Activated naive CD4-positive, alpha-beta T cell treated with anti-CD3 and anti-CD28 coated beads, Interleukin-2, amount 10 ng/mL, durations not matched to agents 7 days and 5 days (primary cell): ENCODE measurements at places on chromosomes 13 and 19.

GRCh38 chr19:54817670-54818536 lies 1.6 kb downstream of the KIR3DL1 start:
- no peak for DNase-seq

GRCh38 chr13:72255908-72256307 lies 388.9 kb upstream of the DACH1 start:
- no peak for DNase-seq

- DNase-seq: no peak
Measured at GRCh38 chr19:11257846-11258380, 4.4 kb downstream of the DOCK6 start.

GRCh38 chr19:33428627-33429125 lies 55.2 kb downstream of the CEBPG start:
- DNase-seq: no peak

DNA sequence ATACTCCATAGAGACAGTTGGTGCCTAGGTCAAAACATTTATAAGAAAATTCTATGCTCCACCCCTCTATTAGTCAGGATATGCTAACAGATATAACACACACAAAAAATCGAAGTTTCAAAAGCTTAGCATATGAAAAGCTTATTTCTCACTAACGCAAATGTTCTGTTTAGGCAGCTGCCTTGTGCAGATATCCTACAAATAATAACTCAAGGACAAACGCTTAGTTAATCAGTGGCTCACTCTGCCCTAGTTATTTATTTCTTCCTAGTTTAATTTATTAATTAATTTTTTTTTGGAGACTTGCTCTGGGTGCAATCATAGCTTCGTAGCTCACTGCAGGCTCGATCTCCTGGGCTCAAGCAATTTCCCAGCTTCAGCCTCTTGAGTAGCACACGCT lies 259.7 kb upstream of the GPC6 start:
- no peak for DNase-seq

DNA sequence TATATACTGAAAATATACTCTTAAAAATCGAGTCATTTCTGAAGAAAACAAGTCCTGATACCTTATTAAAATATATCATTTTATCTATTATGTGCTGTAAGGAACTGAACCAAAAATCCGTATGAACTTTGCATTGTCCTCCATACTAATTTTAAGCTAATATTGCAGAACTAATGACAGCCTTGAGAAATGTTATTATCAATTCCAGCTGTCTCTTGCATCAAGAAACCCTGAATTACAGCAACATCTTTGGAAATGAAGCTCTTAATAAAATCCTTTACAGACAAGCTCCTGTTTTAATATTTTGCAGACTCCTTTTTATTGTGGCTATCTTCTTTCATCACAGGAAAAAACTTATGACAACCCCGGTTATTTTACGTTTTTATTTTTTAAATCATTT lies 1335.3 kb downstream of the EFNB2 start:
- no peak for DNase-seq

GRCh38 chr13:59487883-59488282 lies 675.8 kb downstream of the DIAPH3 start:
- DNase-seq: no peak

- peak; percentile 32 for DNase-seq
Measured at GRCh38 chr19:16118489-16119033, 6.9 kb downstream of the RAB8A start.

DNA sequence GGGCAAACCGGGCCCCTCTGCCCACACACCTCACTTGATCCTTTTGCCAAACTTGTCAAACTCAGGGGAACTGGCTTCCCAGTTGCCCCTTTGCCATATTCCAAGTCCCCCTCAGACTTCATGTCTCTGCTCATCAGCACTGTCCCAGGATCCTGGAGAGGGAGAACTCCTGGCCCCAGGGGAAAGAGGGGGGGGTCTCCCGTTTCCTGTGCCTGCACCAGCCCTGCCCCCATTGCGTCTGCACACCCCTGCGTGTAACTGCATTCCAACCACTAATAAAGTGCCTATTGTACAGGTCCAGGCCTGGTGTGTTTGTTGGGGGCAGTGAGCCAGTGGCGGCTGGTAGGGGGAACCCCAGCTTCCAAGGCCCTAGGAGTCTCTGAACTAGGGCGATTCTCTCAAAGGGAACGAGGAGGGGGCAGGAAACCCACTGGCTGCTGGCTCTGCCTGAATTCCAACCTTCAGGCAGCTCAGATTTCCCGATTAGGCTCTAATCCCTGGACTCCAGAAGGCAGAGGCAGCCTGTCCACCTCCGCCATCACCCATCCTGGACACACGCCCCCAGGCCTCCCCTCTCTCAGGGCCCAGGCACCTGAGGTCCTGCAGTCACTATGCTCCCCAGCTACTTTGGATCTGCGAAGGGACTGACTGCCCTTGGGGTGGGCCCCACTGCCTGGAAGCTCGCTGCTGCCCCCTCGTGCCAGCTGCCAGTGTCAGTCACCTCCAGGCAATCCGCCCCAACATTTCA lies 9.7 kb upstream of the ILF3 start:
- peak; percentile 89 for DNase-seq

DNA sequence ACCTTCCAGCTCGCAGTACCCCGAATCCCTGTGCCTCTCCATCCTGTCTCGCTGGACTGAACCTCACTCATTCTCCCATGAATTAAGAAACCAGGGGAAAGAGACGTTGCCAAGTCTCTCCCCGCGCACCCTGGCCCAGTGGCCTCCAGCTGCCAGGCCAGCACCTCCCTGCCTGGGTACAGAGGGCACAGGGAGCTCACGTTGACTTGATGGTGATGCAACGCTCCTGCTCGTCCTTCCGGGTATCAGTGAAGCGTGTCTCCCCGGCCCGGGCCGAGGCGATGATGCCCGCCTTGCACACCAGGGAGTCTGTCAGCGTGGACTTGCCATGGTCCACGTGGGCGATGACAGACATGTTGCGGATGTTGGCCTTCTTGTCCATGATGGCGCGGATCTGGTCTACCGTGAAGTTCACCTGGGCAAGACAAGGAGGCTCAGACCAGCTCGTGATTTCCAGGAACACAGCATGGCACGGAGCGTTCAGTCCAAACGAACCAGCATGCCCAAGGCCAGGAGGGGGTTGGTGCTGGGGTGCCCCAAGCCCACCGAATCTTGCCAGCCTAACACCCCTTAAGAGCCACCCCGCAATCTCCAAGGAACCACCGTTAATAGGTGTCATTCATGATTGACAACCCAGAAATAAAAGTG lies 1.2 kb downstream of the EEF2 start:
- DNase-seq: peak; percentile 22

GRCh38 chr13:45872566-45872965 lies 21.0 kb upstream of the SIAH3 start:
- DNase-seq: no peak

DNA sequence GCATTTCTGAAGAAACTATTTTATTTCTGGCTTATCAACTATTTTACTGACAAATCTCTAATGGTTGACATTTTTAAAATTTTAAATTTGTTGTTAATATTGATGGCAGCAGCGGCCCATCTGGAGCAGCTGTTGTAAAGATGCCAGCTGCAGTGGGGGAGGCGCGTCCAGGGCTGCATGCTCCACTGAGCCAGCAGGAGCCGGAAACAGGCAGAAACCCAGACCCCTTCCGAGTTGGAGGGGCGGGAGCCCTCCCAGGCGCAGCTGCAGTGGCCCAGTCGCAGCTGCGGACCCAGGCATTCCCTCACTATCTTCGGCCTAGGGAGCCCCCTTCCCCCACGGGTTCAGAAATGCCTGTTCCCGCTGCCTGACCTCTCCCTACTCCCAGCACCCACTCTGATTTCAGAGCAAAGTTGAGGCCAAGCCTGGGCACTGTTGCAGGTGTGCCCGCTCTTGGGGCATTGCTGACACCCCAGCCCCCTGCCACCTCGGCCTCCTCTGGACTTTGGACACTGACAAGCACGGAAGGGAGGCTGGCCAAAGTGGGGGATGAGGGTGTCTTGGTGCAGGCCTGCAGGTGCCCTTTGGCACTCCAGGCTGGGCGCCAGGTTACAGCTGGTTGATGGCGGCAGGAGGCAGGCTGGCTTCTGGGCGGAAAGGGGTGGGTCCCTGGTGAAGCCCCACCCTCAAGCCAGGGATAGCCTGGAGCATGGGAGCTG lies 69.2 kb downstream of the PIBF1 start:
- no peak for DNase-seq

- DNase-seq: no peak
Measured at GRCh38 chr13:73715911-73716510, 418.2 kb downstream of the KLF12 start.

- no peak for DNase-seq
Measured at GRCh38 chr13:36131222-36131930, at the start of gene DCLK1. Gene DCLK1 (minus strand): TSS chr13:36131382.

DNA sequence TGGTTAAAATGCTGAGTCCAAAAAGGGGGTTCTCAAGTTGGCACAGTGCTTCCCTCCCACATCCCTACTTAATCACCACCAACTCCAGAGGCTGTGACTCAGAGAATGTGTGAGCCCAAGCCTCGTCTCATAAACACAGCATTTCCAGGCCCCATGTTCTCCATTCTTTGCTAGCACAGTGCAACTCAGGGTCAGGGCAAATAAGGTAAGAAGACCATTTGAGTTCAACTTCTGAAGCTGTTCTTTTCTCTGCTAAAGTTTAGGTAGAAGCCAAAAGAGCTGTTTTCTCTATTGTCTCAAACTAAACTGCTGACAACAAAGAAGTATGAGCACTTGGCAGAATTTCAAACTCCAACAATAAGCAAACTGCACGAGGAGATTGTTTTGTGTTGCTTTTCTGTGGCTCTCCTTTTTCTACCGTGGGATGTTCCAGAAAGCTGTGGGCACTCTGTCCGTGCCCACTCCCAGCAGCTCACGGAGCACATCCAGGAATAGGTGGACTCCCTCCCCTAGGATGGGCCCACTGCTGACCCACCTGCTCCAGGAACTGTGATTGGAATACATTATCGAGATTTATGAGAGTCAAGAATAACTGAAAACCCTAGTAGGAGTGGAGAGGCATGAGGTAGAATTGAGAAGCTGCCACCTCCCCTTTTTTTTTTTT lies 494.3 kb downstream of the COG6 start:
- no peak for DNase-seq

DNA sequence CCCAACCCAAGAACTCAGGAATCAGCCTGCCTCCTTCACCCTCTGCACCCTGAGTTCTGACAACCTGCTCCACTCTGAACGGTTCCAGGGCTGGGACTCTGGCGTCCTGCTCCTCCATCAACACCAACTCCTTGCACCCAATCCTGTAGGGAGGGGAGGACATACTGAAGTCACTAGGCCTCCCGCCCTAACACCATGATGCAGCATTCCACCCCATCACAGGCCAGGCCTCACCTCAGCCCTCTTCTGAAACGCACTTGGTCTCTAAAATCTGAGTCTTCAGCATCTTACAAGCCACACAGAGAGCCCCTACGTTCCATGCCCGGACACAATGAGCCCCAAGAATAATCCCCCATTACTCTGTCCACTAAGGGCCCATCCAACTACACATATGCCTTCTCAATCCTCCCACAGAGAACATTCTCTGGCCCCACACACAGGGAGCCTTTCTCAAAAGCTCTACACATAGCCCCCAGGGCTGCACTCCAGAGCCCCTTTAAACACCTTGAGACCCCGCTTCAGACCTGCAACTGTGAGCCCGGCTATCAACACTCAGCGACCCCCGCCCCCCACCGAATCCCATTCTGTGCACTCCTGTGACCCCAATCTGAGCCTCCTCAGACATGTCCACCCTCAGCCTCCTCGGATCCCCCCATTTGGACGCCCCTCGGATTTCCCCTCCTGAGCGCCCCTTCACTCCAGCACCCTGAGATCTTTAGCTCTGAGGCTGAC lies 567 bp downstream of the ALKBH6 start:
- DNase-seq: no peak

DNA sequence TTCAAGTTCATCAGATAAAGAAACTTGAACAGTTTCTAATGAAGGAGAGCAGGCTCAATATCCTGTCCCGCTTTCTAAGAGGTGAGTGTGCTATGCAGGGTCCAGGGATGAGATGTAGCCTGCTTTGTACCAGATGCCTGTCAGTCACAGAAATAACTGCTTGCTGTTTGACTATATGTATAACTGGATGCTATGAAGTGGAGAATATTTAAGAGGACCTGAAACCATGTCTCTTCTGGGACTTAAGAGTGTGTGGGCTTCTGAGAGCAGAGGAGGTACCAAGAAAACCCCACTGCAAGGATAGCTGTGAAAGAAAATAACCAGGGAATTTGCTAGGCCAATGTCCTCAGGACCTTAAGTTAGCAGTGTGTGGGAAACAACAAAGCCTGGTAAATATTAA lies 246.3 kb upstream of the RFC3 start:
- DNase-seq: no peak

- DNase-seq: no peak
Measured at GRCh38 chr13:28355822-28356371, 139.0 kb downstream of the FLT1 start.

DNA sequence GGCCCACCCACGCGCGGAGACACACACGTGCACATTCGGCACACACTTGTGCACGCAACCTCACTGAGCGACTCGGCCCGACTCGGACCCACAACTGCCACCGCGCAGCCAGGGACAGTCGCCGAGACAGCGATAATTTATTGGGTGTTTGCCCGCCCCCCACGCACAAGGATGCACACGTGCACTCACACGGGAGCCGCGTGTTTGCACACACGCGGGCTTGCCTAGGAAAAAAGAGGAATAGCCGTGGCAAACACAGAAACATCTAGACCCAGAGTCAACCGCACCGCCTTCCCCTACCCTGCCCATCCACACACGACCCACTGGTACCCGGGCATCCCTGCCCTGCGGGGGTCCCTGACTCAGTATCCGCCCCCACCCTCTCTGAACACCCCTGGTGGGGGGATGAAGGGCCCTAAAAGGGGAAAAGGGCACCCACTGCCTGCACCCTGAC lies 1.1 kb upstream of the SSBP4 start:
- no peak for DNase-seq

DNA sequence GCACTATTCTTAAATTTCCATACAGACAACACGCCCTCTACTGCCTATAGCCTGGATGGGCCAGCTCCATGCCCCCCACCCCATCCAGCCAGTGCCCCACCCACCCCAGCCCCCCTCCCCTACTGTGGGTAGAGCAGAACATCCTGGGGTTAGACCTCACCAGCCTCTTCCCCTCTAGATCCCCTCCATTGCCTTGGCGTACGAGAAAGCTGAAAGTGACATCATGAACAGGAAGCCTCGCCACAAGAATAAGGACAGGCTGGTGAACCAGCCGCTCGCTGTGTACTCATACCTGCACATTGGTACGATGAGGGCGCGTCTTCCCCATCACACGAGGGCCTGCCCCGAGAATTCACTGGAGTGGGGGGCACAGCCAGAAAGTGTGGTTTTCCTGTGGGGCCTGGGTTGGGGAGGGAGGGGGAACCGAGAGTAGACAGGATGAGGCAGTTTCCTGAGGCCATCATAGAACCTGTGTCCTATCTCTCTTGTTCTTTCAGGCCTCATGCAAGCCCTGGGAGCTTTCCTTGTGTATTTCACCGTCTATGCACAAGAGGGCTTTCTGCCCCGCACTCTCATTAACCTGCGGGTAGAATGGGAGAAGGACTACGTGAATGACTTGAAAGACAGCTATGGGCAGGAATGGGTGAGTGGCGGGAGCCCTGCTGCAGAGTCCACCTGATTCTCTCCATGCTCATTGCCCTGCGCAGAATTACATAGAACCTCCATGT lies 29.1 kb downstream of the ATP12A start:
- peak; percentile 81 for DNase-seq
